AG08395 (cell line): ENCODE measurements at places on chromosomes 13 and 19.

DNA sequence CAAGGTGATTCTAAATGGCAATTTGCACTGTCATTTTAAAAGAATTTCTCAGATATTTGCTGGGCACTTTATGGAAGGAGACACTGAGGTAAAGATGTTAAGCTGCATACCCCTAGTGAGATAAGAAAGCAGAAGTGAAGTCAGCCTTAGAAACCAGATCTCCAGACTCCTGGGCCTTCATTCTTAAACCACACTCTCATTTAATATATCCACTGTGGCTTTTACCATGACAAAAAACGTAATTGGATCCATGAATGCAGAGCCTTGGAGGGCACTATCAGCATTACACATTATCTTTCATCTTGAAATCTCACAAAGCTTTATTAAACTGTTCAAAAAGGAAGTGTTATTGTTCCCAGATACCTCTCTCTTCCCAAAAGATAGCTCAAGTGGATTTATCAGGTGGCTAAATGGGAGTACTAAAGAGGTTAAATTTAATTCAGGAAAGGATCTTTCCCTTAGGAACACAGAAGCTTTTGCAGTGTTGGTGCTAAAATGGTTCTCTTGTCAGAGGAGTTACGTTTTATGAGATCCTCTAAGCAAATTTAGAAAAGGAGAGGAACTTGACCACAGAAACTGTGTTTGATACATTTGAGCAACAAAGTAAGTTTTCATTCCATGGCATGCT lies 1060.4 kb downstream of the EFNB2 start:
- no peak for DNase-seq

- DNase-seq: no peak
Observed at GRCh38 chr13:75161804-75162203, 320.2 kb downstream of the TBC1D4 start.

GRCh38 chr19:38173291-38174041 lies 50.6 kb downstream of the DPF1 start:
- DNase-seq: peak; percentile 48

GRCh38 chr13:43196750-43197370 lies 173.5 kb downstream of the DNAJC15 start:
- DNase-seq: peak; percentile 7

DNA sequence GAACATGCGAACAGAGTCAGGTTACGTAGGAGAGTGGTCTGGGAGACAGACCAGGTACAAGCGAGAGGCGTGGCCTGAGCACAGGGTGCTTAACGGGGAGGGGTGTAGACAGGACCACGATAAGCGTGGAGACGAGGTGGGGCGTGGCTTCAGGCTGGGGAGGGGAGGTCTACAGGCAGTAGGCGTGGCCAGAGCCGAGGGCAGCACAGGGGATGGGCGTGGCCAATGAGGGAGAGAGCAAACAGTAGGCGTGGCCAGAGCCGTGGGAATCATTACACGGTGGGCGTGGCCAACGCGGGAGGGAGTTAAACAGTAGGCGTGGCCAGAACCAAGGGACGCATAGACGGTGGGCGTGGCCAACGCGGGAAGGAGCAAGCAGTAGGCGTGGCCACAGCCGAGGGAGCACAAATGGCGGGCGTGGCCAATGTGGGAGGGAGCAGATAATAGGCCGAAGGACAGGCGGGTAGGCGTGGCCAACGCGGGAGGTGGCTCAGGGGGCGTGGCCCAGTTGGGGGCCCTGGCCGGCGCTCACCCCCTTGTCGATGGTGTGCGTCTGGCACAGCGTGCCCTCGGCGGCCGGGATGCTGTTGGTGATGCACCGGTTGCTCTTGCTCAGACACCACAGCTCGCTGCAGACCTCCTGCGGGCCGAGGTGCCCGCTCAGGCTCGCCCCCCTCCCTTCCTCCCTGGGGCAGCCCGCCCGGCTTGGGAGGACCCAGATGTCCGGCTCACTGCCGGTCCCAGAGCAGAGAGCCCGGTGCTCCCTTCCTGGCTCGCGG lies 15.2 kb upstream of the MYO1F start:
- peak; percentile 95 for DNase-seq

DNA sequence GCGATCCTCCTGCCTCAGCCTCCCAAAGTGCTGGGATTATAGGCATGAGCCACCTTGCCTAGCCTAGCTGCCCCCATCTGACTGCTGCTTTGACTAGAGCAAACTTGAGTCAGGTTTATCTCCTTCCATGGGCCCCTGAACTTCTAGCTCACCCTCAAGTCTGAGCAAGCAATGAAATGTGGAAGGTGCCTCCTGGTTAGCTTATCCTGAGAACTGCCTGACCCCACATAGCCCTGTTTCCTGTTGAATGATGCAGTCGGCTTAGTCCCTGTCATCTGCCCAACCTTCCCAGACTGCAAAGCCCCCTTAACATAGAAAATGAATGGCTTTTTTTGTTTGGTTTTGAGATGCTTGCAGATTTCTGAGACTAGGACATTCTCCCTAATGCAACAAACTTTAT lies 8.9 kb upstream of the TMEM160 start:
- no peak for DNase-seq

- peak; percentile 62 for DNase-seq
Observed at GRCh38 chr13:37443538-37443937, 155.0 kb downstream of the POSTN start.

DNA sequence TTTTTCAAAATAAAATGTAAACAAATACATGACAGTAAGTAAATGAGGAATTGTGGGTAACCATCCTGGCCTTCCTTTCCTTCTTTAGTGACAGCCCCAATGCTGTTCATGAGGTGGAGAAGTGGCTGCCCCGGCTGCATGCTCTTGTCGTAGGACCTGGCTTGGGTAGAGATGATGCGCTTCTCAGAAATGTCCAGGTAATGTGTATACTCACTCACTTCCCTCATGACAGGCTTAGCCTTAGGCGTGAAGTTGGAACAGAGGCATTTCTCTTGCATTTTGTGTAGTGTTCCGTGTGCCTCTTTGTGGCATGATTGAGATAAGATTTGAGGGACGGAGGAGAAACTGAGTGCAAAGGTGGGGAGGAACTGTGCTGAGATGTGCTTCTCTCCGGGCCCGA lies 12.0 kb downstream of the NAXD start:
- DNase-seq: no peak

GRCh38 chr19:47573071-47574026 lies at the start of gene ZNF541:
Gene ZNF541 (minus strand): TSS chr19:47573148. CDS start chr19:47555856, 17,292 bp downstream.
- peak; percentile 54 for DNase-seq

DNA sequence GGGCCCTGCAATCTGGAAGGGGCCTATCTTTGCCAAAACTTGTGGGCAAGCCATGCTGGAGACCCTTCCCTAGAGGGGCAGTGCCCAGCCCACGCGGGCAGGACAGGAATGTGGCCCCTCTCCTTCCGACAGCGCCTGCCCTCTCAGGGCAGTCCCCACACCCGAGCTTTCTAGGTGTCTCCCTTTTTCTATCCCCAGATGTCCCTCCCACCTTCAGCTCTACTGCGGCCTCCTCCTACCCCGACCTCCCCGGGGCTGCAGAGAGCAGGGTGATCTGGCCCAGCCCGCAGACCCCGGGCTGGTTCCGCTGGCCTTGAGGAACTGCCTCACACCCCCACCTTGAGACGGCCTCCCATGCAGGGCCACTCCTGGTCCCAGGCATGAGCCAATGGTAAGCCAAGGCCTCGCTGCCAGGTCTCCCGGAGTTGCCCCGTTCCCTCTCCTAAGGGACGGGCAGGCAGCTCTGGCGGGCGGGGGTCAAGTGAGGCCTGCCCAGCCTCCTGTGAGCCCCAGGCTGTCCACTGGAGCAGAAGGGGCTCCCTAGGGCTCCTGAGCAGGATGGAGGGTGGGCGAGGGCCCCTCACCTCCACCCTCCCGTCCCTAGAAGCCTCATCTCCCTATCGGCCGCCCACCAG lies 39.7 kb downstream of the KLF2 start:
- no peak for DNase-seq

GRCh38 chr13:37716420-37717195 lies 118.0 kb upstream of the POSTN start:
- DNase-seq: no peak

GRCh38 chr19:2500156-2500555 lies 24.2 kb downstream of the GADD45B start:
- DNase-seq: no peak

GRCh38 chr19:53466726-53467484 lies 628 bp upstream of the ZNF813 start:
- DNase-seq: peak; percentile 6

- DNase-seq: no peak
Observed at GRCh38 chr19:18869781-18870530, 26.0 kb downstream of the CERS1 start.

- DNase-seq: no peak
Observed at GRCh38 chr13:51562011-51562671, 22.1 kb upstream of the WDFY2 start.

GRCh38 chr13:106182404-106182803 lies 353.1 kb downstream of the EFNB2 start:
- DNase-seq: peak; percentile 93

DNA sequence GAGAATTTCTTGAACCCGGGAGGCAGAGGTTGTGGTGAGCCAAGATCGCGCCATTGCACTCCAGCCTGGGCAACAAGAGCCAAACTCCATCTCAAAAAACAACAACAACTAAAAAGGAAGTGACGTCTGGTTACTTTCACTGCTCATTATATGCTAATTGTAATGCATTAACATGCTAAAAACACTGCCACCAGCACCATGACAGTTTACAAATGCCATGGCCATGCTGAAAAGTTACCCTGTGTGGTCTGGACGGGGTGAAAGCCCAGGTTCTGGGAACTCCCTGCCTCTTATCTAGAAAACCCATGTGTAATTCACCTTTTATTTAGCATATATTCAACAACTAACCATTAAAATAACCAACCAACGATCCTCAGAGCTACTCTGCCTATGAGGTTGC lies 28.1 kb downstream of the CPT1C start:
- no peak for DNase-seq

DNA sequence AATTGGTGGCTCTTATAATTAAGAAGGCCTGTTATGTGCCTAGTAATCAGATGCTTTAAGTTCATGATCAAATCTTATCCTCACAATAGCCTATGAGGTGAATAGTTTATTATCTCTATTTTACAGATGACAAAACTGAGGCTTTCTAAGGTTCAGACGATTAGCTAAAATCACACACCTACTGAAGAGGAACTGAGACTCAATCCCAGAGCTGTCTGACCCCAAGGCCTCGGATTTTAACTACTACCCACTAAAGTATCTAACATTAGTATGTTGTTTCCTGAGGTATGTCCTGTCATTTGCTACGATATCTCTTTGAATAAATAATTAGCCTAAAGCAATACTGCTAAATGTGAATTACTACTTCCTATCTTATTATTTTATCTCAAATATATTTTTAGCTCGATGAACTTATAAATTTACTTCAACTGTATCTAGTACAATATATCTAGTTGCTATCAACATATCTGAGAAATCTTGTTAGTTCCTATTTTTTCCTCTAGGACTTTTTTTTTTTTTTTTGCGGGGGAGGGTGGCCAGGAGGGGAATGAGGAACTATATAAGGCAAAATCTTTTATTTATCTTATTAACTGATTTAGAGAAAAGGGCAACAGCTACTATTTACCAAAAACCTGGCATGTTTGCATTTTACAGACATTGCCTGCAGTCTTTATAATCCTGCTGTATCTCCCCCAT lies 118.5 kb downstream of the ABCC4 start:
- DNase-seq: no peak

- no peak for DNase-seq
Observed at GRCh38 chr13:104487006-104487405, 1420.8 kb upstream of the SLC10A2 start.

DNA sequence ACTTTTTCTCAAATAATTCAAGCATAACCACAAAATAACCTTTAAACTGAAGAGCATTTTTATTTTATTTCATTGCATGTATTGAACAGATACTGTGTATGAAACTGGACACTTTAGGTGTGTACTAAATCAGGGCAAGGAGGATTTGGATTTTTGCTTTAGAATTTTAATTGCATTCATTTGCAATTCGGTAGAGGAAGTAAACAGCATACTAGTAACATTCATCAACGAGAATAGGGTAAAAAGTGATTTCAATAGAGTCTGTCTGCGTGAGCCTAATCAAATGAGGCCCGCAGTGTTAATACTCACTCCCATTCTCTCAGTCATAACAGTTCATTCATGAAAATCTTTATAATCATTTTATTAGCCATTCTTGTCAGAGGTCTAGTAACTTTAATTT lies 200.2 kb downstream of the SPRY2 start:
- no peak for DNase-seq

- DNase-seq: no peak
Observed at GRCh38 chr19:38337360-38337653, 1.7 kb downstream of the CATSPERG start.

DNA sequence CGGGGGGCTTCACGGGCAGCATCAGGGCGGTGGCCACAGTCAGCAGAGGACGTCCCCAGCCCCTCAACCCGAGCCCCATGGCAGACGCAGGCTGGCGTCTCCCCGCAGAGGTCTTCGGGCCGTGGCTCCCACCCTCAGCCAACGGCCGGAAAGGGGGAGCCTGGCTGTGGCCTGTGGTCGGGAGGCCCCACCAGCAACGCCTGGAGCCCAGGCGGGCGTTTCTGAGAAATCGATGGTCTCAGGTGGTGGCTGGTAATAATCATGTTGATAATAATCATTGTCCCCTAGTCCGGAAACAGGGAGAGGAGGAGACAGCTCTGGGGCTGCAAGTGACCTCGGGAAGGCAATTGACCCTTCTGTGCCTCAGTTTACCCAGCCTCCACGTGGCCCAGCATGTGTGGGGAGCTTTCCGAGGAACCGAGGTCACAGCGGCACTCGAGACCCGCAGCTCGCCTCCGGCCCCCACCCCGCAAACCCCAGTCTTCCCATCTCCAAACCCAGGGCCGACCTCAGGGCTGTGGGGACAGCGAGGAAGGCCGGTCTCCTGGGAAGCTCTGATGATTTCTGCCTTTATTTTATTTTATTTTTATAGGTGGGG lies at the start of gene PRSS57:
TSS of gene PRSS57 (minus strand) at position 101 of the 598 bp plus-strand sequence. CDS start at position 79, 22 bp downstream.
- DNase-seq: no peak

DNA sequence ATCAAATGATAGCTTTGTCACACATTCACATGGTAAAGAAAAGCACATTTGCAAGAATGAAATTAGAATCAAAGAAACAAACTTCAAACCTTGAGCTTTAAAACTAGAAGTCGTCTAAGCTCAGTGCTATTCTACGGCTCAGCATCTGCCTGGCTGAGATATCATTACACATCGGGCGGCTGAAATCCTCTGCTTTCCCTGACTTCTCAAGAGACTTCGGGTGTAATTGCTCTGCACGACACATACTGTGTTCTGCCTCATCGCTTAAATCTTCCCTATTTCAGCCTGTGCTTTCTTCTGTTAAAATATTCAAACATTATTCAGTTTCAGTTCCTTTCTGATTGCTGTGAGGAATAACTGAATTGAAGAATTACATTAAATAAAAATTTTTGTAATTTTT lies 265.3 kb downstream of the NALCN start:
- peak; percentile 44 for DNase-seq
